Kasumi-1 (cell line): ENCODE measurements at places on chromosomes 3 and 15.

DNA sequence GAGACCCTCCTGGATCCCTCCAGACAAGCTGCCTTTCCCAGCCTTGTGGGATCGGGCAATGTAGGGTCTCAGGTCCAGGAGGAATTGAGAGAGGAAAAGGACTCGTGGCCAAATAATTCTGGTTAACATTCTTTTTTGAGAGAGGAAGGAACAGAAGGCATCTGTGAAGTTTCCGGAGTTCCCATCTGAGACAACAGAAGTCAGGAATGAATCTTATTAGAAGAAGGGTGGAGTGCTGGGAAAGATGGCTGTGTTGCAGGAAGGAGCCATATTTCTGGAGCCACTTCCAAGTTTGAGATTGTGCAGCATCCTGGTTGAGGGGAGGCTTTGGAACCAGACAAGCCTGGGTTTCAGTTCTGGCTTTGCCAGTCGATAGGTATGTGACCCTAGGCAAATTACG is 9.4 kb downstream of the BOC start:
- no peak for DNase-seq

DNA sequence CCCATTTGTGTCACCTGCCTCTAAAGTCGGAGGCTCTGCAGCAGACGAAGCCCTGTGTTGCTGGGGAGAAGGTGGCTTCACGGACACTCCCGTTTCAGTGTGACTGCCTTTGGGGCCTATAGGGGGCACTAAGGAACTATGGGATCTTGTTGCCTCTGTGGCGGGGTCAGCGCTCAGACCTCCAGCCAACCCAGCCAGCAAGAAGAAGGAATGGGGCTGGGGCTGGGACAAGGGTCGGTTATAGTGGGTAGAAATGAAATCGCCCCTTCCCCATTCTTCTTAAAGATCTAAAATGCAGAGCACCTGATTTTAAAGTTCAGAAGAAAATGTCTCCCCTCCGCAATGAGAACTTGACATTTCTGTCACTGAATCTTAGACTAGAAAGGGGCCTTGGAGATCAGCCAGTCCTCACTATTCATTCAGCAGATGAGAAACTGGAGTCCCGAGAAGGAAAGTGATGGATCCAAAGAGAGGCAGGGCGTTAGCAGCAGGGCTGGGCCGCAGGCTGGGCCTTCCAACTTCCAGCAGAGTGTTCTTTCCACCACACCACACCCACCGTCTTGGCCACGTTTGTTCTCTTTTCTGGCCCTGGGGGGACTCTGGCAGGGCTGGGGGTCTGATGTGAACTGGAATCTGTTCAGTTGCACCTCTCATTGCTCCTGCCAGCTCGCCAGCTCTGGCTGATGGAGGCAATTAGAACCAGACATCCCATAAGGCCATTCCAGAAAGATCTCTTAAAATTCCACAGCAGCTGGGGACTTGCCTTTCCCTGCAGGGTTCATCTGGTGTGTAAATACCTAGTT is 195.4 kb downstream of the OPA1 start:
- peak; percentile 73 for DNase-seq

- DNase-seq, result no peak
These were observed 22.4 kb upstream of the GOLGA6L10 start for GRCh38 chr15:82371656-82372055.

DNA sequence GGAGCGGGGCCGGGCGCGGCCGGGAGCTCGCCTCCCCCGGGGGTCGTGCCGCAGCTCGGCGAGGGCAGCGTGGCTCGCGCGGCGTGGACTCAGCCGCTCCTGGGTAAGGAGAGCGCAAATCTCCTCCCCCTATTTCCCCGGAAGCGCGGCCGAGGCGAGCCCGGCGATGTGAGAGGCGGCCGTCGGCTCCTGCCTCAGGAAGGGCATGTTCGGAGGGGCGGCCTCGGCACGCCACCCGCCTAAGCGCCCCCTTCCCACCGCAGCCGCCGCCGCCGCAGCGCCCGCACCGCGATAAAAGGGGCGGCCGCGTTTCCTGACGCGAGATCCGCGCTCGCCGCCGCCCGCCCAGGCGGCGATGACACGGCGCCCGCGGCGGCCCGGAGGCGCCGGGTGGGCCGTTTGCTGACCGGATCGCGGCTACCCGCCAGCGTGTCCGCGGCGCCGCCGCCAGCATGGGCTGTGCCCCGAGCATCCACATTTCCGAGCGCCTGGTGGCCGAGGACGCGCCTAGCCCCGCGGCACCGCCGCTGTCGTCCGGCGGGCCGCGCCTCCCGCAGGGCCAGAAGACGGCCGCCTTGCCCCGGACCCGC is at the start of gene PDE8A:
TSS of gene PDE8A (plus strand) at position 146 of the 590 bp plus-strand sequence. CDS start at position 453, 307 bp downstream.
- DNase-seq, result no peak

GRCh38 chr3:29324180-29324651 is 43.3 kb downstream of the RBMS3 start:
- DNase-seq, result peak; percentile 36

- DNase-seq, result peak; percentile 10
These were observed 2.1 kb downstream of the TRA2B start for GRCh38 chr3:185935465-185936272.

- DNase-seq, result no peak
These were observed 4.3 kb upstream of the NR2C2 start for GRCh38 chr3:14943042-14943441.

GRCh38 chr3:52225452-52226228 is at the start of gene TLR9:
TLR9 (minus strand) TSS chr3:52225645; CDS start chr3:52225529, 116 bp downstream.
- DNase-seq, result peak; percentile 92

- no peak for DNase-seq
These were observed 6.9 kb downstream of the CORO2B start for GRCh38 chr15:68585574-68586273.

DNA sequence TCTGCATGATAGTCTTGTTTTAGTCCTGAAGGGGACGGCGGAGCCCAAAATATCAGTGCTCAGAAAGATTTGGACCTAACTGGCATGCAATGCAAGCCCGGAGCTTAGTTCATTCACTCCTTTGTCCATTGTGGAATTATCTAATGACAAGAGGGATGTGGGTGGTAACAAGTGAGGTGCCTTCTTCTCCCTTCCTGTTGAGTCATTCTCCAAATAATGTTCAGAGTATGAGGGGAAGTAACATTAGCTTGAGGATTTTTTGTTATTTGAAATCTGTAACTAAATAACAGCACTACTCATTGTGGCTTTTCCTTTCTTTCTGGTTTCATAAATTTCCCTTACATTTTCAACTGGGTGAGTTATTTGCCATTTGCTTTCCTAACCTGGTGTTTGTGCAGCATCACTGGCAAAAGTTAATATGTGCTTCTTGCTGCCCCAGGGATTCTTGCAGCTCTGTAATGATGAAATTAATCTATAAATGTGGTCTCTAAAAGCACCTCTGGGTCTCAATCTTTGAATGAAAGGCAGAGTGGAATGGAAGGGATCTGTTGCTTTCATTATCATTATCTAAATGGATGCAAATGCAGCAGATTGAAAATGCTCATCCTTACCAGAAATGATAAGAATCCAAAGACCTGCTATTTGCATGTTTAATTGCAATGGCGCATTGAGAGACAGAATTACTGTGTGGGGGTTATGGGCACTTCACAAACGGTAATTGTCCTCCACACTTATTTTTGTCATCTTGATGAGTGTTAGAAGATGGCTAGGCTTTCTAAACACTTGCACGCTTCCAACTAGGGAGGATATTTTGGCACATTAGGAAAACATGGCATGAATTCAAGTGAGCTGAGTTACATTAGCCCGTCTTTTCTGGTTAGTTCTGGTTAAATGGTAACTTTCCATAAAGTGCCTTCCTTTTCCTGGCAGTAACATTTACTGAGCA is 89.9 kb upstream of the MITF start:
- peak; percentile 20 for DNase-seq

GRCh38 chr3:128863560-128863959 is 15.9 kb upstream of the ACAD9 start:
- DNase-seq, result peak; percentile 6

DNA sequence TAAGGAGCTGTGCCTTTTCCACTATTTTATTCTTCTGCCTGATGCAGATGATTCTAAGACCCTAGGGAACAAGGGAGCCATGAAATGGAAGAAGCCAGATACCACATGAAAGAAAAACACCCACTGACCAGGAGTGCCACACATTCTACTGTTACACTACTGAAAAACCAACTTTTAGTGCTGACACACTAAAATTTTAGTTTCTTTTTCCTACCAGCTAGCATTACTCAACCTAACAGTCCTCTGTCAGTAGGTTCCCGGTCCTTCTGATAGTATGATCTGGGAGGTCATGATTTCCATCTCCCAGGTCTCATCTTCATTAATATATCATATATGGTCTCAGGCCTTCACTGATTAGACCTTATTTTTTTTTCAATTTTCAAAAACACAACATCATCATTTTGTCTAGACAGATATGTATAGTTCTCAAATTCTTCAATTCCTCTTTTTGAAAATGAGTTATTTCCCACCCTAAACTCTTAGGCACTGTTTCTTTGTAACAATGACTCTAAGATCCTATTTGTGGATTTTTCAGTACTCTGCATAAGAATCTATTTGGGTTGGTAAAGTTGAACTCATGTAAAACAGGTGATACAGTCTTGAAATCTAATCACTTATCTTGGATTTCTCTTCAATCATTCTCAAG is 321.8 kb downstream of the CTNNB1 start:
- no peak for DNase-seq

GRCh38 chr3:131072845-131073244 is 46.2 kb downstream of the NEK11 start:
- no peak for DNase-seq

- peak; percentile 62 for DNase-seq
These were observed 172.3 kb upstream of the GPR149 start for GRCh38 chr3:154602241-154602640.

DNA sequence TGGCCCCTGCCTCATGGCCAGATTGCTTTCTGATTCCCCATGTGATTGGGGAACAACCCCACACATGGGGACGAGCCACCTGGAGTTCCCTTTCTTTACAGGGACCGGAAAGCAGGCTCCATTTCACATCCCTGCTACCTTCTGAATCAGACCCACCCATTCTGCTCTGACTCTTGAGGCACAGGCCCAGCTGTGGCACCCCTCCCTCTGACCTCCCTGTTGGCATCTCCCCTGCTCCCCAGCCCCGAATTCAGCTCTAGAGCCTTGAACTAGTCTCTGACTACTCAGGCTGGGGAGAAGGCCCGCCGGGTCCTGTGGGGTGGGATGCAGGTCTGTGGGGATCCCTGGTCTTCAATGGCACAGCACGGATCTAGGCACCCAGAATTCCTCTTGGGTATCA is 12.1 kb downstream of the FAM3D start:
- no peak for DNase-seq

GRCh38 chr3:158748237-158748828 is 16.1 kb upstream of the RARRES1 start:
- DNase-seq, result peak; percentile 72

- DNase-seq, result no peak
These were observed 370.2 kb downstream of the EPHB1 start for GRCh38 chr3:135165260-135165659.

DNA sequence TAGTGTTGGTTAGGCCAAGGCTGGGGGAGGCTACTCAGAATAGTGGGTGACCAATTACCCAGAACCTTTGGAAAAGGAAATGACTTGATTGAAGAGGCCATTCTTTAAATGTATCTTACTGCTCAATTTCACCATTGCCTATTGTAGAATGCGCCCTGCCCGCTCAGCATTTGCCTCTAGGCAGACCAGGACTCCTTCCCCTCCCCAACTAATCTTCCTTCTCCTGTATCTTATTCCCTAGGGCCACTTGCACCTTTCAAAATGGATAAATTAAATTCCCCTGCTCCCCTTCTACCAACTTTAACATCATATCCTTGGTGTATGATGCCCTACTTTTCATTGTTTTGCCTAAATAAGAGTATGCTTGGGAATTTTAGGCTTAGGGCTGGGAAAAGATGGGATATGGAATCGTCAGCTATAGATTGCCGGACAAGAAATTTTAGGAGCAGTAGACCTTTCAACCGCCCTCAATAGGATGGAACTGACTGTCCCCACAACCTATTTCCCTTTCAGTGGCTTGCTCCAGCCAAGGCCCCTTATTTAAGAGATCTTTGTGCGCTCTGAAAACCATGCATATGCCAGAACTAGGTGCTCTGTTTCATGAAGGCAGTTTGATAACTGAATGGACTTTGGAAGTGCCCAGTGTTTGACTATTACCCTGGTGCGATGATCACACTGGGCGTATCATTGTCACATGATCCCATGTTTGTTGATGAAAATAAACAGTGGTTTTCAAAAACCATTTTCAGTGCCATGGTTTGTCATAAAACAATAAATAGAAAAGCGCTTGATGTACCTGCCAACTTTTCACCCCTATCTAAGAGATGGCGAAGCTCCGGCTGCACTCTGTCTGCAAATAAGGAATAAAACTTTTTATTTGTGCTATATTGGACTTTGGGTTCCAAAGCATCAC is 74.3 kb upstream of the TSEN2 start:
- no peak for DNase-seq

GRCh38 chr3:58161435-58162398 is 49.1 kb downstream of the DNASE1L3 start:
- DNase-seq, result no peak

DNA sequence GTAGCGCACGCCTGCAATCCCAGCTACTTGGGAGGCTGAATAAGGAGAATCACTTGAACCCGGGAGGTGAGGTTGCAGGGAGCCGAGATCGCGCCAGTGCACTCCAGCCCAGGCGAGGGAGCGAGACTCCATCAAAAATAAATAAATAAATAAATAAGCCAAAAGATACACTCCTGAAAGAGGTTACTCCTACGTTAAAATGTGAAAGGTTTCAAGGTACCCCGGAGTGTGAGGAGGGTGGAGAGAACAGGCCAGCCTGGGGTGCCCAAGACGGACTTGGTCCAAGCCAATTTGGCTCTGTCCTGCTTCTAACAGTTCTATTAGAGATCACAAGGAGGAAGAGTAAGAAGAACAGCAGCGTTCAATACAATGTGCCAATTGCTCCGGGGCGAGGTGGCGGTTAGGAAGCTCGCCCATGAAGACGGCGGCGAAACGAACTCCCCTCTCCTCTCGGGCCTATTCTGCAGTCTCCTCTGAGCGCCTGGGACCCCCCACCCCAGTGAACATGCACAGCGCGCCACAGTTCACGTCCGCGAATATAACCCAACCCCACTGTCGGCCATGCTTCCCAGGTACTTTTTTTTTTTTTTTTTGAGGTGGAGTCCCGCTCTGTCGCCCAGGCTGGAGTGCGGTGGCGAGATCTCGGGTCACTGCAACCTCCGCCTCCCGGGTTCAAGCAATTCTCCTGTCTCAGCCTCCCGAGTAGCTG is 942 bp downstream of the ELP6 start:
- no peak for DNase-seq

GRCh38 chr3:106332129-106332528 is 463.3 kb upstream of the CBLB start:
- no peak for DNase-seq

- DNase-seq, result no peak
These were observed 16.9 kb upstream of the PRKCI start for GRCh38 chr3:170205302-170205701.

GRCh38 chr3:12117473-12117872 is 41.2 kb downstream of the TIMP4 start:
- DNase-seq, result no peak

GRCh38 chr3:145124900-145125678 is 1035.9 kb downstream of the PLOD2 start:
- no peak for DNase-seq
